ENCODE measurements at places on chromosomes 12 and 14.

DNA sequence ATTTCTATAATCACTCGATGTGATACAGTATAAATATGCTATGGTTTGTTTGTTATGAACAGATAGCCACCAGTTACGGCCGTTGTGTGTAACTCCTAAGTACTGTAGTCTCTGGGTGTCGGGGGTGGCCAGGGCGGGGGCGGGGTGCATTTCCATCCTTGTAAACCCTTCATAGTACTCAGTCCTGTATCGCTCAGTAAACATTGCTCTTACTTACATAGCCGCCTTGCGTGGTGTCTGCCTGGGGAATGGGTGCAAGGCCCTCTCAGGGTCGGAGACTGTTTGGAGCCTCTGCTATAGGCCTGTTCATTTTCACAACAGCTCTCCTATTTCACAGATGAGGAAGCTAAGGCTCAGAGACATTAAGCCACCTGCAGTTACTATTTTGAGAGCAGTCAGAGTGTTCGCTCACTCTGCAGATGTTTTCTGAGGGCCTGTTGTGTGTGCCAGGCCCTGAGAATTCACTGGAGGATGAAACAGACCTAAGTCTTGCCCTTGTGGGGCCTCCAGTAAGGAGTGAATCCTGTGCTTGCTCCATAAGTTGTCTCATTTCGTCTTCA lies 42.5 kb downstream of the JDP2 start:
- DNase-seq = no peak

- no peak for DNase-seq
Observed at GRCh38 chr12:106074361-106074705, 64.4 kb downstream of the NUAK1 start.

DNA sequence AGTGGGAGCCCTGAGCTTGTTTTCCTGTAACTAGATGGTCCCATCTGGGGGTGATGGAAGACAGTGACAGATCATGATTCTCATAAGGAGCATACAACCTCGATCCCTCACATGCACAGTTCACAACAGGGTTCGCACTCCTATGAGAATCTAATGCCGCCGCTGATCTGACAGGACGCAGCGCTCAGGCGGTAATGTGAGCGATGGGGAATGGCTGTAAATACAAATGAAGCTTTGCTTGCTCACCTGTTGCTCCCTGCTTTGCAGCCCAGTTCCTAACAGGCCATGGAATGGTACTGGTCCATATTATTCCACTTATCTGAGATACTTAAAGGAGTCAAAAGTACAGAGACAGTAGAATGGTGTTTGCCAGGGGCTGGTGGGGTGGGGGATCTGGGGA lies 9.9 kb upstream of the CEP83 start:
- DNase-seq = no peak

DNA sequence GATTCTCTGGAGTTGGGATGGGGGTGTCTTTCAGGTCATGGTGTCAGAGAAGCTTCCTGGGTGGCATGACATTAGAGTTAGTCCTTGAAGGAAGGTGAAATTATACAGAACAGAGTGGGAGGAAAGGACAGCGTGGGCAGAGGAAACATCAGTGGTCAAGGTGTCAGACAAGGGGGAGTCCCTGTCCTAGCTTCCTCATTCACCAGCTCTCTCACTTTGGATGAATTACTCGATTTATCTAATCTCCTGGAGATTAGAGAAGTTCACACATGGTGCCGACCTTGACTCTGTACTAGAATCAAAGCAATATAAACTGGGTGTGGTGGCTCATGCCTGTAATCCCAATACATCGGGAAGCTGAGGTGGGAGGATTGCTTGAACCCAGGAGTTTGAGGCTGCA lies 492.9 kb downstream of the VRK1 start:
- no peak for DNase-seq

GRCh38 chr12:122873540-122873939 lies 22.4 kb downstream of the VPS37B start:
- no peak for DNase-seq

DNA sequence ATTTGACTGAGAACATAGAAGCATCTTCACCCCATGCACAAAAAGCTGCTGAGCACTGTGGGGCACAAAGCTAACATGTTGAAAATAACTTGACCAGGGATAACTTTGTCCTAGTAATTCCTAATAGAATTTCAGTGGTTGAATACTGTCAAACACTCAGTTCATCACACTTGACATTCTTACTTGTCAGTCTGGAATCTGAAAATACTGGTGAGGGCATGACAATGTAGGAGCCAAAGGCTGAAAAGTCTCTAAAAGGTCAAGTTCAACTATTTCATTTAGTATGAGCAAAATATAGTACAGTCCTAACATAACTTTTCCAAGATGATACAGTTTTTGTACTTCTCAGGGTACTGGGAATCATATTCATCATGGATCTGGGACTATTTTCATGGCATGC lies 504.4 kb upstream of the LMO3 start:
- no peak for DNase-seq

GRCh38 chr12:79686171-79686570 lies 4.6 kb downstream of the PAWR start:
- no peak for DNase-seq

- DNase-seq = no peak
Observed at GRCh38 chr12:40827683-40828592, 135.7 kb downstream of the CNTN1 start.

DNA sequence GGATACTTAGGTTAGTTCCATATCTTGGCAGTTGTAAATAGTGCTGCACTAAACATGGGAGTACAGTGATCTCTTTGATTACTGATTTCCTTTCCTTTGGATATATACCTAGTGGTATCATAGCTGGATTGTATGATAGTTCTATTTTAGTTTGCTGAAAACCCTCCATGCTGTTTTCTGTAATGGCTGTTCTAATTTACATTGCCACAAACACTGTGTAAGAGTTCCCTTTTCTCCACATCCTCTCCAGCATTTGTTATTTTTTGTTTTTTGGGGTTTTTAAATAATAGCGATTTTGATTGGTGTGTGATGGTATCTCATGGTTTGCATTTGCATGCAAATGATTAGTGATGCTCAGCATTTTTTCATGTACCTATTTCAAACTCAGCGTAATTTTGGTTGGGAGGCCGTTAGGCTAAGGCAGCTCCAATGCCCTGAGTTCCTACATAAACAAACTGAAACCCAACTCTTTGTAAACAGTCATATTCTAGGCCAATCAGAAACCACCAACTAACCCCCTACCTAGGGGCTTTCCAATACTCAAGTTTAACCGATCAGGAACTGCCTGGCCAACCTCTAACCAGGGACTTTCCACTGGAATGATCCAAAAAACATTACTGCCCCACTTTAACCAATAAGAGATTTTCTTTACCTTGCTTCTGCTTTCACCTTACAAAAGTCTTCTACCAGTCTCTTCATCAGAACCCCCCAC lies 171.6 kb downstream of the FBXL14 start:
- DNase-seq = no peak

- DNase-seq = no peak
Observed at GRCh38 chr12:17284873-17285272, 678.9 kb upstream of the LMO3 start.

DNA sequence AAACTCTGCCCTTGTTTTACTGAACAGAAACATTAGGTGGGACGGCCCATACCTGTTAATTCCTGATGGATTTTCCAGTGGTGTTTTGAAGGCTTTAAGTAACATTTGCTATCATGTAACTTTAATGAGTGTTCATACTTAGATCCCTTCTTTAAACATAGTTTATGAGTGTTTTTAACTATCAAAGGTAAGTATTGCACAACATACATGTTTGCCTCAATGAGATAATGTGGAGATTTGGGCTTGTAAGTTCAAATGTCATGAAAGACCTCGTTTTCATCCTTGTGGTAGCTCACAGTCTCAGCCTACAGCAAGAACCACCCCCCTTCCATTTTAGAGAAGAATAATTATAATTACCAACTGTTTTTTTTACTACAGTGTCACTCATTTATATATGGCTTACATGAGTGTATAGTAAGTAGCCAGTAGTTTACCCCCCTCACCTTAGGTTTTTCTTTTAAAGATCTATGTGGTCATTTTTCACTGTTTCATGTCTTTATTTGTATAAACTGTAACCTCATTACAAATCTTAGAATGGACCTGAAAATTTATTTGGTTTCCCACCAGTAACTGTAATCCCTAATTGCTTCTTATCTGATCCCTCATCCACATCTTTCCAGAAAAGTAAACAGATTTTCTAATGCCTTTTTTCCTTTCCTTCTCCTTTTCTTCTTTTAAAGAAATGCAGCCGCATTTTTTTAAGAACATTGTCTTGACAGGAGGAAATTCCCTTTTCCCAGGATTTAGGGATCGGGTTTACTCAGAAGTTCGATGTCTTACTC lies 18.9 kb downstream of the ACTR6 start:
- no peak for DNase-seq

GRCh38 chr14:39673270-39673711 lies 241.1 kb upstream of the FBXO33 start:
- no peak for DNase-seq

DNA sequence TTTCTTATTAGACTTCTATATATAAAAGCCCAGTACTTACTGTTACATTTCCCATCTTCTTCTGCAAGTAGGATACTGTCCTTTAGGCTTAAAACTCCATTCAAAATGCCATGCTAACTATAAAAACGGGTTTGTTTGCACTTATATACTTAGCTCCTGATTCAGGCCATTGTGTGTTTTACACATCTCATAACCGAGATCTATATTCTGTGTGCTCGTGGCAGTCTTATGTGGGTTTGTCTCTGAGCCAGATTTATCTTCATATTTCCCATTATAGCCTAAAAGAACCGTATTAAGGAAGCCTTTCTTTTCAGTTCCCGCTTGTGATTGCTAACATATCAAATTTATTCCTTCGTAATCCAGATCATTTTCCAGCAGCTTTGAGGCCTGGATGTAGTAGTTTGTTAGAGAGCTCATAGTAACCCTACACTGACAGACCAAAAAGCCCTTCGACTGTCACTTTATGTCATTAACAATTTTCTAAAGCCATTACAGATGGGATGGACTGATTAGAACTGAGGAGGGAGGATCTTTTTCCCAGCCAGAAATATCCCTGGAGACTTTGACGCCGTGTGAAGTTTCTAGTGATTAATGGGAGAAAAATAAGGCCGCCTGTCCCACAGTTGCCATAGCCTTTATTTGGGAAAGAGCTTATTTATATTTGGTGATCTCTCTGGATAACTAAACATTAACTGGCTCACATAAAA lies 508.5 kb downstream of the FOXG1 start:
- DNase-seq = no peak

DNA sequence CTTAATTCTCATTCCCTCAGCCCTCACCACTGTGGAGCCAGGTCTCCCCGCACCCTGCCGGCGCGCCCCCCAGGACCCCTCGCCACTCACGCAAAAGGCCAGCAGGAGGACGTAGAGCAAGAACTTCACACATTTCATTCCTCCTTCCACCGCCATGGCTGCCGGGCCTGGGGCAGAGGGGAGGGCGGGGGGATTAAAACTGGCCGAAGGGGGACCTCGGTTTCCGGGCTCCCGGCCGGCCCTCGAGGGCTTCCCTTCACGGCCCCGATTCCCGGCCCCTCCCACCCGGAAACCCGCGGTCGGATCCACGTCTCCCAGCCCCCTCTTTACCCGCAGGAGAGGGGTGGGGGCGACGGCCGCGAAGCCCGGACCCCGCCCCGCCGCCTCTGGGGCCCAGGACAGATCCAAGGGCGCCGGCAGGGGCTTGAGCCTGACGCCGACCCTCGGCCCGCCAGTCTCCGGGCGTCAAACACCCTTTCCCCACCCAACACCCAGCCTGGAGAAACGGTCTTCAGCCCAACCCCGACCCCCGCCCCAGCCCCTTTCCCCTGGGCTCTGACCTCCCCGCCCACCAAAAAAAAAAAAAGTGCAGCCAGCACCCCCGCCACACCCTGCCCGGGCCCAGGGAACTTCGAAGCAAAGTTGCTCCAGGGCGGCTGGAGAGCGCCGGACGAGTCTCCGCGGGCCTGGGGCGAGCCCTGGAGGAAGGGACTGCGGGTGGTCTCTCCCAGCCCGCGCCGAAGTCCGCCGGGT lies 447 bp downstream of the CD63 start:
- DNase-seq = no peak

GRCh38 chr12:116640281-116640680 lies 81.1 kb downstream of the MAP1LC3B2 start:
- no peak for DNase-seq

DNA sequence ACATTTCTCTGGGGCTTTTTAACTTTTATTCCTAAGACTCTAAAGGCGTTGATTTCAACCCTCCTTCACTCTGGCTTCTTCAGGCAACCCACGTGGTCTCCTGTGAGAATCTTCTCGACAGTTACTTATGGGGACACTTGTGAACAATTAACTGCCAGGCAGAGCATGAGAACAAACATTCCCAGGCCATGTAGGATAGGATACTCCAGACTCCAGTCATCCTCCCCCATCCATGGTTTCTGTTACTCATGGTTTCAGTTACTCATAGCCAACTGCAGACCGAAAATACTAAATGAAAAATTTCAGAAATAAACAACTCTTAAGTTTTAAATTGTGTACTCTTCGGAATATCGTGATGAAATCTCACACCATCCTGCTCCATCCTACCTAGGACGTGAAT lies 19.5 kb downstream of the GPR68 start:
- no peak for DNase-seq

DNA sequence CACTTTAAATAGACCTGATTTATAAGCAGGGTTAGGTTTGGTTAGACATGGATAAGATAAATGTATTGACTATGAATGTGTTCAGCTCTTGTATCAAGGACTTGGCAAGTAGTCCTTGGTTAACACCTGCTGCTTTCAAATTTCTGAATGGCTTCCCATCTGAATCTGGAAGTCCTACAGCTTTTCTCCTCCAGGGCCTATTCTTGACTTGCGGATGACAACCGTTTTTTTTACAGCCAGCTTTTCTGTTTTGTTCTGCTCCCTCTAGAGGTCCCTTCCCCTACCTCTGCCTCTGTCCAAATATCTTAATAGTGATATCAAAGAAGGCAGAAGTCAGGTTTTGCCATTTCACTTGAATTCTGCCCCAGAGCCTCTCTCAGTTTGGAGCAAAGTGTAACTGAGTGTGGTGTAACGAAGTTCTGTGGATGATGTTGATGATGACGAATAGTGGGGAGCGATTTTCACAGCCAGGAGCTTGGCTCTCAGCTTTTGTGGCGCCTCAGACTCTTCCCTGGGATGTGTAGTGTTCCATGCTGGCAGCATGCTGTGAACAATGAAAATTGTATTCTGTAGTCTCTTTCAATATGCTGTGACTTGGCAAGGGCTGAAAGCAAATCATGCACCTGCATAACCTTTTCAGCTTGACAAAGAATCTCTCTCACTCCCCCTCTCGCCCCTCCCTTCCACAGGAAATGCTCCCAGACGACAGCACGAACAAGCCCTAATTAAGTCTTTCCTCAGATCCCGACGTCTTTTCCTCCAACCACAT lies 5.0 kb upstream of the SLC4A8 start:
- no peak for DNase-seq

GRCh38 chr12:33942172-33942571 lies 80.1 kb upstream of the ALG10 start:
- DNase-seq = no peak
